ENCODE measurements at places on chromosomes 5 and 9.

- peaks cover 38% of the 10 kb centered on the region for H3K27me3 ChIP-seq
- H3K27ac ChIP-seq, result no peak overlapping the region
- no peak for ATAC-seq
- no peaks in the 10 kb centered on the region for H3K36me3 ChIP-seq
Measured at GRCh38 chr9:4277531-4277991, 22.3 kb downstream of the GLIS3 start.

DNA sequence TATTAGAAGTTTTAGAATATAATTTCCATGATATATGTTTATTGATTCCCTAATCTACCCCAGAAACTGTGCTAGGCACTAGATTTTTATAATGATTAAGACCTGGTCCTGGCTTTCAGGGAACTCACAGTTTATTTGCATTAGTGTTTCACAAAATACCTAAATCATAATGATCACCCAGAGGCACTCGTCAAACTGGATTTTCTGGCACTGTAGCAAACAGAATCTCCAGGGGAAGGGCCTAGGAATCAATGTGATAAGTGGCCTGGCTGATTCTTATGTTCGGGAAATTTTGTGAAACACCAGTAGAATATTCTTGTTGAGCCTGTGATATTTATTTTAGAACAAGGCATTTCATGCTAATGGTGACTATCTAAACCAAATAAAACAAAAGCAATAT is 37.4 kb upstream of the SRP19 start:
- peaks cover 61% of the 10 kb centered on the region for H3K36me3 ChIP-seq
- ATAC-seq, result no peak
- H3K27me3 ChIP-seq, result no peaks in the 10 kb centered on the region
- H3K4me3 ChIP-seq, result no peak overlapping the region
- peaks cover 13% of the 10 kb centered on the region for H3K4me1 ChIP-seq

- H3K27ac ChIP-seq, result no peak overlapping the region
- no peak overlapping the region for H3K4me3 ChIP-seq
- H3K4me1 ChIP-seq, result peaks cover 8% of the 10 kb centered on the region
- peaks cover 28% of the 10 kb centered on the region for H3K27me3 ChIP-seq
- no peak for ATAC-seq
Measured at GRCh38 chr5:179167871-179168451, 107.8 kb downstream of the ZNF354C start.

DNA sequence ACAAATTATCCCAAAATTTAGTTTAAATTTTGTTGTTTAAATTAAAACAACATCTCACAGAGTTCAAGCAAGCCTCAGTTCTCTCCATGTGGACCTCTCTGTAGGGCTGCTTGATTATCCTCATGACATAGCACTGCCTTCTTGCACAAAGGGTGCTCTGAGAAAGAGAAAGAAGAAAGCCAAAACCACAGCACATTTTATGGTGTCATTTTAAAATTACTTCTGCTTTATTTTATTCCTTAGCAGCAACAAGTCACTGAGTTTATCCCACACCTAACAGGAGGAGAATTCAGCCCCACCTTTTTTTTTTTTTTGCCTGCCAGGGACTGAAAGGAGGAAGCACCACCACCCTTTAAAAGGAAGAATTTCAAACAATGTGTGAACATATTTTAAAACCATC is 12.8 kb upstream of the KCNV2 start:
- no peak overlapping the region for H3K27ac ChIP-seq
- no peak for ATAC-seq
- H3K4me3 ChIP-seq, result no peak overlapping the region
- peaks cover 20% of the 10 kb centered on the region for H3K36me3 ChIP-seq

- no peak overlapping the region for H3K27ac ChIP-seq
- no peak for ATAC-seq
- H3K36me3 ChIP-seq, result no peaks in the 10 kb centered on the region
- H3K4me3 ChIP-seq, result no peak overlapping the region
- no peaks in the 10 kb centered on the region for H3K4me1 ChIP-seq
Measured at GRCh38 chr5:128284236-128284635, 200.7 kb downstream of the SLC12A2 start.

DNA sequence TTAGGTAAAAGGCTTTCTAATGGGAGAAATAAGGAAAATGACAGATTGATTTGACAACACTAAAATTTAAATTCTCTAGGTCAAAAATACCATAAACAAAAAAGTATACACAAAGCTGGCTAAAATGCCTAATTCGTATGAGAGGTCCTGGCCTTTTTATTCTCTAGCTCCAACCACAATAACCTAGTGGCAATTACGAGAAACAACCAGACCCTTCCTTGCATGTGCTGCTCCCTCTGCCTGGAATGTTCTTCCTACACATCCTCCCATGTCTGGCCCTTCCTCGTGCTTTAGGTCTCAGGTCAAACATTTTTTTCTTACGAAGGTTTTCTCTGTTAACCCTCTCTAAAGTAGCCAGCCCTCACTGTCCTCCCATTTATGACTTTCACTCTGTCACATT is 176.4 kb upstream of the PLPPR1 start:
- no peak for ATAC-seq
- no peaks in the 10 kb centered on the region for H3K4me1 ChIP-seq
- H3K27me3 ChIP-seq, result no peaks in the 10 kb centered on the region
- no peak overlapping the region for H3K27ac ChIP-seq
- H3K4me3 ChIP-seq, result no peak overlapping the region

DNA sequence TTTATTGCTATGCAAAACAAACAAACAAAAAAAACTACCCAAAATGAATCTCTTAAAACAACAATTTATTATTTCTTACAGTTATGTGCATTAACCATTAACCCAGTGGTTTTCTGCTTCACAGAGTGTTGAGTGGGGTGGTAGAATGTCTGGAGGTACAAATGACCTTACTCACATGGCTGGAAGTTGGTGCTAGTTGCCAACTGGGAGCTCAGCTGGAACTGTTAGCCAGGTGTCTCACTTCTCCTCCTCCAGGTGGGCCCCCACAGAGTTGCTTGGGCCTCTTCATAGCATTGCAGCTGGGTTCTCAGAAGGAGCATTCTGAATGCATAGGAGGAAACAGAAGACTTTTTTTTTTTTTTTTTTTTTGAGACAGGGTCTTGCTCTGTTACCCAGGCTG is 10.5 kb upstream of the B4GALT1 start:
- H3K4me1 ChIP-seq, result no peaks in the 10 kb centered on the region
- no peaks in the 10 kb centered on the region for H3K36me3 ChIP-seq
- no peak for ATAC-seq
- no peak overlapping the region for H3K4me3 ChIP-seq
- H3K27ac ChIP-seq, result no peak overlapping the region
- H3K27me3 ChIP-seq, result no peaks in the 10 kb centered on the region

DNA sequence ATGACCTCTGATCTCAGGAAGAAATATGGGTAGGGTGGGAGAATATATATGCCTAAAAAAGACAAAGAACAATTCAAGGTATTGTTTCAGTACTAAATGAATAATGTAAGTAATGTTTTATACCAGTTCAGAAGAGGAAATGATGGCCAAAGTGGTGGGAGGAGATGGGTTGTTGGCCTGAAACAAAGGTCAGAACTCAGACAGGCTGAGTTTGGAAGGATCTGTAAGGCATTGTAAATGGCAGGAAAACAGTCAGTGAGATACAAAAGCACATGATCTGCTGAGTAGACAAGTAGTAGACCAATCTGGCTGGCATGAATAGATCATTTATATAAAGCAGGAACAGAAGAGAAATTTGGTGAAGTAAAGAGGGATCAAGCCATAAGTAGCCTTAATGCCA is 175.8 kb upstream of the PLCXD3 start:
- no peak for ATAC-seq
- H3K4me1 ChIP-seq, result no peaks in the 10 kb centered on the region
- H3K36me3 ChIP-seq, result no peaks in the 10 kb centered on the region
- no peak overlapping the region for H3K27ac ChIP-seq
- no peaks in the 10 kb centered on the region for H3K27me3 ChIP-seq

- H3K27me3 ChIP-seq, result no peaks in the 10 kb centered on the region
- no peak for ATAC-seq
- peaks cover 25% of the 10 kb centered on the region for H3K36me3 ChIP-seq
- H3K4me3 ChIP-seq, result no peak overlapping the region
Measured at GRCh38 chr9:33860200-33860871, 43.4 kb downstream of the UBE2R2 start.

DNA sequence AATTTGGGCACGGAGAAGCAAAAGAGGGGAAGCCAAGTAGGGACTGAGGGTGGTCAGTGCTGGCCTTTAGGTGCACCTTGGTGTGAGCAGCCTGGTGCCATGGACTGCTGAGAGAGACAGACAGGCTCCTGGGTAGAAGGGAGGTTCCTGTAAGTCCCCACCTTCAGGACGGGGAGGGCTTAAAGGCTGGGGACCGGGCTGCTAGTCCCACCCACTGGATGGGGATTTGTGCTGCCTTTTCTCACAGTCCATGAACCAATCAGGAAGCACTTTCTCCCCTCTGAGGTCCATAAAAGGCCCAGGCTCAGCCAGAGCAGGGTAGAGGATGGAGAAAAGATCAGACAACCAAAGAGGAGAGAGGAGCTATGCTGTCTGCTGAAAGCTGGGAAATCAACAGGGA is 15.2 kb downstream of the CDC25C start:
- H3K4me3 ChIP-seq, result no peak overlapping the region
- H3K27me3 ChIP-seq, result no peaks in the 10 kb centered on the region
- no peaks in the 10 kb centered on the region for H3K4me1 ChIP-seq
- no peak for ATAC-seq
- no peaks in the 10 kb centered on the region for H3K36me3 ChIP-seq
- no peak overlapping the region for H3K27ac ChIP-seq

DNA sequence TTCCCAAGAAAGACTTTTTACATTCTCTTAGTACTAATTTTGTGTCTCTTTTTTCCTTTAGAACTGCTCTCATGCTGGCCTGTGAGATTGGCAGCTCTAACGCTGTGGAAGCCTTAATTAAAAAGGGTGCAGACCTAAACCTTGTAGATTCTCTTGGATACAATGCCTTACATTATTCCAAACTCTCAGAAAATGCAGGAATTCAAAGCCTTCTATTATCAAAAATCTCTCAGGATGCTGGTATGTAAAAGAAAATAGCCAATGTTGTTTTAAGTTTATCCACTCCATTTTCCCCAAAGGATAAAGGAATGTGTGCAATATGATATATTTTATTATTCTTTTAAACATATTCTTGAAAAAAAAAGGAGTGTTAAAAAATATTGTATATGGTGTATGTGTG is 27.3 kb upstream of the TTC23L start:
- H3K27me3 ChIP-seq, result peaks cover under 1% of the 10 kb centered on the region
- no peaks in the 10 kb centered on the region for H3K36me3 ChIP-seq
- H3K27ac ChIP-seq, result no peak overlapping the region
- no peaks in the 10 kb centered on the region for H3K4me1 ChIP-seq
- no peak for ATAC-seq

- H3K27me3 ChIP-seq, result no peaks in the 10 kb centered on the region
- ATAC-seq, result no peak
- H3K36me3 ChIP-seq, result peaks cover 9% of the 10 kb centered on the region
- H3K4me3 ChIP-seq, result no peak overlapping the region
- H3K27ac ChIP-seq, result peak overlapping the region; percentile 28
- peaks cover 9% of the 10 kb centered on the region for H3K4me1 ChIP-seq
Measured at GRCh38 chr9:36164372-36164771, 4.8 kb upstream of the CCIN start.

DNA sequence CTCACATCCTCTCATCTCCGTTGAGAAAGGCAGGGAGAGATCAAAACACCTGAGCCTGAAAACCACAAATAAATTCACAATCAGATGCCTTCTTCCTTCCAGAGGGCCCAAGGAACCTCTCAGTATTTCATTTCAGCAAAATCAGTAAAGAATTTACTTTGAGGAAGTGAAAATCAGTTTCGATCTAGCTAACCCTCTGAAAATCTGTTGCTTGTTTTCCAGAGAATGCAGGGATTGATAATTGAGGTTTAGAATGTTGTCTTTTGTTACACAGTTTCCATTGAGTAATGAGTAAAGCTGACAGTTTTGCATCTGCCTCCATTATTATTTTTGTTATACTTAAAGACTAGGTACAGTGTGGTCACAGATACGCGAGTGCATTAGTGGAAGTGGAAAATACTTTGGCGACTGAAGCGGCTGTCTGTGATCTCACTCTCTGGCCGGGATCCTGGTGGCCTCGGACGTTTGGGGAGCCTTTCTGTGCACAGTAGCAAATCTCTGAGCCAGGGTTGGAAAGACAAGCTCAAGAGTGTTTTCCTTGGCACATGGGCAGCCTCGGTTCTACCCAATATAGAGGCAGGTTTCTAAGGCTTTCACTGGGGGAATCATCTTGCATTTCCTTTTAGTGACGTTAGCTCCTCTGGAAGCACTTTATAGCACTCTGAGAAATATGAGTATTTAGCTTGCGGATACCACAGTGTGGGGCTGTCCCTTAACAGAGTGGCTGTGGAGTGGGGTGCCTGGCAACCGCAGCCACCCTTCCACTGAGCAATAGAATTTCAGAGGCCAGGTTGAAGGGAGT is 32.2 kb upstream of the ANGPTL2 start:
- H3K4me3 ChIP-seq, result peak overlapping the region; percentile 50
- peak; percentile 88 for ATAC-seq
- H3K27ac ChIP-seq, result peak overlapping the region; percentile 71

GRCh38 chr5:126351153-126351552 is 72.1 kb upstream of the GRAMD2B start:
- H3K27me3 ChIP-seq, result peaks cover 37% of the 10 kb centered on the region
- H3K4me1 ChIP-seq, result no peaks in the 10 kb centered on the region
- no peak overlapping the region for H3K4me3 ChIP-seq

DNA sequence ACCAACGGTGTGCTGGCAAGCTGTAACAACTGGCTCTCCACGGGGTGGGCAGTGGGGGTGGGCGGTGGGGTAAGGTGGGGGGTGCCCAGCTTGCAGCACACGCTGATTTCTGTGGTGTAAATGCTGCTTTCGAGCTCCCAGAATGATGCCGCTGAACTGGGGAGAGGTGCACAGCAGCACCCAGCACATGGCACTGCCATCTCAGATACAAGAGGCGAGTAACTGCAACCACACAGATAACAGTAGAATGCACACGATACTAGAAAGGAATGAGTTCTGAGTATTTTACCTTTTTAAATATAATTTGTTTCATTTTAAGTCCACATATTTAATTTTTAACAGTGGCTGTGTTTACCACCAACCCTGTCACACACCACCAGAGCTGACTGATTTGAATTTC is 87.9 kb downstream of the SEMA4D start:
- no peaks in the 10 kb centered on the region for H3K27me3 ChIP-seq
- H3K4me3 ChIP-seq, result peak overlapping the region; percentile 49
- H3K36me3 ChIP-seq, result peaks cover 31% of the 10 kb centered on the region
- peaks cover 71% of the 10 kb centered on the region for H3K4me1 ChIP-seq

DNA sequence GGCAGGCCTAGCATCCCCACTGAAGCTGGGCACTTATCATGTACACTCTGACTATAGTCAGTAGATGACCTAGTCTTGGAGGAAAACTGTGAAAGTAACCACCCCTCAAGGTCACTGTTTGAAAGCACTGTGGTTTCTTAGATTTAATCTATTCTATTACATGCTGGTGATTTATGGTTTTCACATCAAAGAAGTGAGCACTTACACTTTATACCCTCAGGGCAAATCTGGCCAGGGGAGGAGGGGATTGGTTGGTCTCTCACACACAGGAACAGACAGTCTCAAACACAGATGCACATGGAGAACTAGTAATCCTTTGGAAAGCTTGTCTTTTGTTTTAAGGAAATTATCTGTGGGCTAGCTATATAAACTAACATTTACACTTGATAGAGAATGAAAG is 17.9 kb upstream of the SPIN1 start:
- no peaks in the 10 kb centered on the region for H3K4me1 ChIP-seq
- no peak overlapping the region for H3K4me3 ChIP-seq
- H3K27ac ChIP-seq, result no peak overlapping the region
- peaks cover 29% of the 10 kb centered on the region for H3K27me3 ChIP-seq
- ATAC-seq, result no peak
- H3K36me3 ChIP-seq, result peaks cover 6% of the 10 kb centered on the region
